Activated T-helper 1 cell treated with anti-CD3 and anti-CD28 coated beads, Interleukin-12 subunit alpha, Interleukin-12 subunit beta, Interleukin-2, Interleukin-4 antibody, amounts not matched to agents 30 ng/mL and 10 ng/mL and 1 ng/mL, durations not matched to agents 14 hours and 24 hours and 36 hours (primary cell): ENCODE measurements at places on chromosomes 16 and 17. TPM values are rescaled to one million over a fixed set of nuclear protein-coding genes. Genes with fewer than 3 reads are reported as not detected.

SAMD14 gene
- total RNA-seq = 1.6 and 3.6 TPM in 2 replicates

RPH3AL gene
- 2.3 and 3.2 TPM in 2 replicates for total RNA-seq

WFDC1 gene
- total RNA-seq = not detected in 2 replicates

ACBD4 gene
- 11.3 and 12.5 TPM in 2 replicates for total RNA-seq

NXPH3 gene
- not detected in 2 replicates for total RNA-seq

STX1B gene
- total RNA-seq = 0.34 and 0.49 TPM in 2 replicates

ASGR2 gene
- not detected in 2 replicates for total RNA-seq

MYH1 gene
- total RNA-seq = not detected in 2 replicates

MYLK3 gene
- total RNA-seq = 0.44 and 1.1 TPM in 2 replicates

ZNF385C gene
- total RNA-seq = 0.10 TPM in 1 of 2 replicates, not detected in the other

MARCHF10 gene
- not detected in 2 replicates for total RNA-seq

CMTM3 gene
- 93.1 and 94.1 TPM in 2 replicates for total RNA-seq

KRTAP9-4 gene
- not detected in 2 replicates for total RNA-seq

CSHL1 gene
- not detected in 2 replicates for total RNA-seq

ZKSCAN2 gene
- total RNA-seq = 6.1 and 6.4 TPM in 2 replicates

GRCh38 chr17:57626520-57627210 is 118.4 kb downstream of the CCDC182 start:
- DNase-seq = no peak

DNA sequence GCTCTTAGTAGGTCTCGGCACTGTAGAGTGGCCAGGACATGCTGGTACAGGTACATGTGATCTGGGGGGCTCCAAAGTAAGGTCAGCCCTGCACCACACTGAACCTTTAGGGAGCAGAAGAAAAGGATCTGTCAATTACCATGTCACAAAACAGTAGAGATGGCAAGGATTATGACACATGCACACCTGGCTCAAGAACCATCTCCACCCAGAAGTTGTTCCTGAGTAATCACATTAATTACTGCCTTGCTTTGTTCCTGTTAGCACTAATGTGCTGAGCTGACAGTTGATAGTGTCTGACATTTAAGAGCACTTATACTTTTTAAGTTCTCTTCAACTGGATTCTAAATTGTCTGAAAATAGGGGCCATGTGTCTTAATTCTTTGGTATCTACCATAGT is 9.5 kb downstream of the BLTP2 start:
- DNase-seq = no peak

GRCh38 chr16:47983999-47984580 is 171.7 kb downstream of the ABCC12 start:
- DNase-seq = no peak

DNA sequence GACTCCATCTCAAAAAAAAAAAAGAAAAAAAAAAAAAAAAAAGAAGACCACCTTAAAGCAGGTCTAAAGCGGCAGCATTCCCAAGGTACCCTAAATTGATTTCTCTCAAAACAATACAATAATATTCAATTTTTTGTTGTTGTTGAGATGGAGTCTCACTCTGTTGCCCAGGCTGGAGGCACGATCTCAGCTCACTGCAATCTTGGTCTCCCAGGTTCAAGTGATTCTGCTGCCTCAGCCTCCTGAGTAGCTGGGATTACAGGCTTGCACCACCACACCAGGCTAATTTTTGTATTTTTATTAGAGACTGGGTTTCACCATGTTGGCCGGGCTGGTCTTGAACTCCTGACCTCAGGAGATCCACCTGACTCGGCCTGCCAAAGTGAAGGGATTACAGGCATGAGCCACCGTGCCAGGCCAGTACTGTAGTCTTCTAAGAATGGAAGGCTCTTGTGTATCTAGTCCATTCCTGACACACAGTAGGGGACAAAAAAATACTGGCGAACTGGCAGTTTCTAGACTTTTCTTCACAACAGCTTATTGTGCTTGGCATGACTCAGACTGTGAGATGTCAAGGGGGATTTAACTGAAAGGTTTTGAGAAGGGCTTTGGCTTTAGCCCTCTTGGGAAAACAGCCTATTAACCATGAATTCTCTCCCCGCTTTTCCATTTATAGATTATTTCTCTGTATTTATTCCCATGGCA is 17.3 kb downstream of the CDR2 start:
- peak; percentile 17 for DNase-seq

DNA sequence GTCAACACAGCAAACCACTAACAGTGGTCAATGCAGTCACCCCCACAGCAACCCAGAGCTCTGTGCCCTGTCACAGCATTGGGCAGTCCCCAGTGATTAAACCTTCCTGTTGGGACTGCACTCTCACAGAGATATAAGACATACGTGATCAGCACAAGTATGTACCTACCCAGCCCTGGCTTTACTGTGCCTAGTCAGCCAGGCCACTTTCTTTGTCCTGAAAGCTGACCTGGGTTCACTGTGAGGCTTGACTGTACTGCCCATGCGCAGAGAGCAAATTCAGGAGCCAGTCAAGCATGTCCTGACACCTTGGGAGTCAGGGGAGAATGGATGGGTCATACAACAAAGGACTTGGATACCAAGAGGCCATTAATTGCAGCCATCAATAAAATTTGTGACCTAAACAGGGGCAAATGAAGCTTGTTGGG is 10.9 kb upstream of the TMEM170A start:
- no peak for DNase-seq

DNA sequence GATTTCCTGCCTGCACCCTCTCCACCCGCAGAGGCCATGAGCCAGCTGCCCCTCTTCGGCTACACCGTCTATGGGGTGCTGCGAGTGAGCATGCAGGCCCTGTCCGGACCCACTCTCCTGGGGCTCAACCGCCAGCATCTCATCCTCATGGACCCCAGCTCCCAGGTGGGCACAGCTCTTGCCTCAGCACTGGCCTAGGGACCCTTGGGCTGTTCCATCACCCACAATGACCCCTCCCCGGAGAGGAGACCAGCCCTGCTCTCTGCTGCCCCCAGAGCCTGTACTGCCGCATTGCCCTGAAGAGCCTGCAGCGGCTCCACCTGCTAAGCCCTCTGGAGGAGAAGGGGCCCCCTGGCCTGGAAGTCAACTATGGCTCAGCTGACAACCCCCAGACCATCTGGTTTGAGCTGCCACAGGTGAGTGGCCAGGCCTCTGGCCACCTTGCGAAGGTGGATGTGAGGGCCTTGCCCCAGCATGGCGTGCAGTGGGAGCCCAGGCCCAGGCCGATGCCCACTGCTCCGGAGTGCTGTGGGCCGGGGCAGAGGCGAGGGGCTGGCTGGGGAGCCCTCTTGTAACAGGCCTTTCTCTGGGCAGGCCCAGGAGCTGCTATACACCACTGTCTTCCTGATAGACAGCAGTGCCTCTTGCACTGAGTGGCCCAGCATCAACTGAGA is 7.3 kb upstream of the SMIM5 start:
- no peak for DNase-seq

DNA sequence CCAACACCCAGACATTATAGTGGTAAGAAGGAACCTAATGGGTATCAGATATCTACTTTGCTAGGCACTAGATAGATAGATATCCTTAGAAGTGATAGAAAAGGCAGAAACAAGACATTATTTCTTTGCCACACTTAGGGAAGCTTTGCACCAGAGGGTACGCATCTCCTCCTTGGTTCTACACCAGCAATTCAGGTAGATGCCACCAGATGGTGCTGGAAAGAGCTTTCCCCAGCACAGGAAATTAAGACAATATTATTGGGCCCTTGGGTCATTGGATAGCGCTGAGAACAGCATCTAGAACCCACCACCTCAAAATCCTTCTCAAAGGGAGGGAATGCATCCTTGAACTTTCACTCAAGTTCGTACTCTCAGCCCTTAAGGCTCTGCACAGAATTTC is 173.8 kb upstream of the CCL2 start:
- no peak for DNase-seq

GRCh38 chr17:13642188-13642587 is 40.5 kb upstream of the HS3ST3A1 start:
- no peak for DNase-seq

GRCh38 chr16:31441956-31442355 is 633 bp downstream of the ZNF843 start:
- DNase-seq = no peak

DNA sequence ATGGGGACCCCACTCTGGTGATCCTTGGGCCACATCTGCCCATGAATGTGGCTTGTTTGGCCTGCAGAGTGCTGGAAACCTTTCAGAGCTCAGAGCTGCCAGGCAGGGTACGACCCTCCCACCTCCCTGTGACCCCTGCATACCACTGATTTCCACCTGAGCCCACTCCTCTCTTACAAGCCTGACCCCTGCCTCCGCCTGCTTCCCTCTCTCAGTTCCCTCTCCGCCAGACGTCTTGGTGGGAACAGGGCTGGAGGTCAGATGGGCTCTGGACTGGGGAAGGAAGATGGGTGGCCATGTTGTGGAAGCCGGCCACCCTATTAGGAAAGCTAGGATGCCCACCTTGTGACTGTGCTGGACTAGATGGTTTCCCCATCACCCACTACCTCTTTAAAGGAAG is 185.1 kb downstream of the KATNIP start:
- no peak for DNase-seq

- no peak for DNase-seq
Observed at GRCh38 chr17:55451203-55451641, 29.6 kb upstream of the MMD start.

GRCh38 chr16:14003074-14003570 is 68.0 kb upstream of the MRTFB start:
- DNase-seq = no peak

DNA sequence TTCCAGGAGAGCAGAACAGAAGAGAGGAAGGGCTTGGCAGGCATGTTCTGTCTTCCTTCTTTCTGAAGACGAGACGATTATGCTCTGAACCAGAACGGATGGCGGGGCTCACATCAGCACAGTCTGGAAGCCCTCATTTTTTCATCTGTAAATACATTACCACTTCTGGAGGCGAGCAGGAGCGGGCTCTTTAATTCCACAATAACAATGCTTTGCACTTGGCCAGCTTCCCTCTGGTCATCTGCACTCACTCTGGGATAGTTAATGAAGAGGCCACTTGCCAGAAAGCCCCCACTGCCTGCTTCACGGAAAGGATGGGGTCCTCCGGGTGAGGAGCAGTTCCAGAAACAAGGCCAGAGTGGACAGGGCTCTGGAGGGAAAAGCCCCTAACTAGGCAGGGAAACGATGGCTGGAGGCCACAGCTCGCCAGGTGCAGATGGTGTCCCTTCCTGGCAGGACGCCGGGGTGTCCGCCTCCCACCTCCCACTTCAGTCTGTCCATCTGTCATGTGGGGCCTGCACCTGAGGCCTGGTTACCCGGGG is 13.1 kb upstream of the BCAR1 start:
- DNase-seq = no peak

- peak; percentile 60 for DNase-seq
Observed at GRCh38 chr17:48543107-48543853, 1.6 kb downstream of the HOXB2 start.

DNA sequence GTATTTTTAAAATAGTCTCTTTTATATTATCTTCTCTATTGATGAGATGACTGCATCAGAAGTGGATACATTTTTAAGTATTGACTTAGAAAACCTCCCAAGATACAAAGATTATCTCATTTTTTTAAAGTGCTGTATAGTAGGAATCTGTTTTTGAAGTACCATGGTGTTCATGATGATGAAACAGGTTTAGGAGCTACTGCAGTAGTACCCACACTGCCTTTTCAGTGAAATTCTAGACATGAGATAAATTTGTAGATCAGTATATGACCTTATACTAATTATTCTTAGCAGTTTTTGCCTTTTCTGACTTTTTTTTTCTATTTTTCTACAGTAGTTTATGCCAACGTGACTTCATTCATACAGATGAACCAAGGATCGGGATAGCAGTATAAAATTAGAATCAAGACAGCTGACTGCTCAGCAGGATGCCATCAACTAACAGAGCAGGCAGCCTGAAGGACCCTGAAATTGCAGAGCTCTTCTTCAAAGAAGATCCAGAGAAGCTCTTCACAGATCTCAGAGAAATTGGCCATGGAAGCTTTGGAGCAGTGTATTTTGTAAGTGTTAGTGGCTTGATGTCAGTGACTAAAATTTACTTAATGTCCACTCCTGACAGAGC is 61.1 kb downstream of the TAOK1 start:
- DNase-seq = no peak

- no peak for DNase-seq
Observed at GRCh38 chr17:68035131-68035522, 408 bp upstream of the KPNA2 start.

GRCh38 chr16:27242868-27243590 is 25.5 kb downstream of the NSMCE1 start:
- DNase-seq = no peak

- no peak for DNase-seq
Observed at GRCh38 chr16:24734382-24734781, 4.9 kb downstream of the TNRC6A start.

DNA sequence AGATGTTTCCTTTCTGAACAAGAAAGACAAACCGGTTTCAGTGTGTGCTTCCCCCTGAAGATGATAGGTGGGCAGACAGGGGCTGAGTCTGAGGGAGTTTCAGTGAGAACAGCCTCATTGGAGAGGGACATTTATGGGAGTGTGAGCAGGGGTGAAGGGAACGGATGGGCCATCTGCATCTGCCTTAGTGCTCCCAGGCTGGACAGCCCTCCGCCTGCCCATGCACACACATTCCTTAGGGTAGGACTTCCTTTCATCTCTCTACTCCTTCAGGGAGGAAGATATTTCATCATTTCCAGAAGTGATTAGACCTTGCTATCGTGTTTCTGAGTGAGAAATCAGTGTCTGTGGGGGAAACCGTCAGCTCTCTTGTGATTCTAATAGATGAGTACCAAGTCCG is 3.8 kb downstream of the SHISA6 start:
- DNase-seq = no peak

DNA sequence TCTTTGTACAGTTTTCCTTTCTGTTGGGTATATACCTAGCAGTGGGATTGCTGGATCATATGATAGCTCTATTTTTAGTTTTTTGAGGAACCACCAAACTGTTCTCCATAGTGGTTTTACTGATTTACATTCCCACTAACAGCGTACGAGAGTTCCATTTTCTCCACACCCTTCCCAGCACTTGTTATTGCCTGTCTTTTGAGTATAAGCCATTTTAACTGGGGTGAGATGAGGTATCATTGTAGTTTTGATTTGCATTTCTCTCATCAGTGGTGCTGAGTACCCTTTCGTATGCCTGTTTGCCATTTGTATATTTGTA is 887 bp upstream of the EVI2B start:
- DNase-seq = no peak

DNA sequence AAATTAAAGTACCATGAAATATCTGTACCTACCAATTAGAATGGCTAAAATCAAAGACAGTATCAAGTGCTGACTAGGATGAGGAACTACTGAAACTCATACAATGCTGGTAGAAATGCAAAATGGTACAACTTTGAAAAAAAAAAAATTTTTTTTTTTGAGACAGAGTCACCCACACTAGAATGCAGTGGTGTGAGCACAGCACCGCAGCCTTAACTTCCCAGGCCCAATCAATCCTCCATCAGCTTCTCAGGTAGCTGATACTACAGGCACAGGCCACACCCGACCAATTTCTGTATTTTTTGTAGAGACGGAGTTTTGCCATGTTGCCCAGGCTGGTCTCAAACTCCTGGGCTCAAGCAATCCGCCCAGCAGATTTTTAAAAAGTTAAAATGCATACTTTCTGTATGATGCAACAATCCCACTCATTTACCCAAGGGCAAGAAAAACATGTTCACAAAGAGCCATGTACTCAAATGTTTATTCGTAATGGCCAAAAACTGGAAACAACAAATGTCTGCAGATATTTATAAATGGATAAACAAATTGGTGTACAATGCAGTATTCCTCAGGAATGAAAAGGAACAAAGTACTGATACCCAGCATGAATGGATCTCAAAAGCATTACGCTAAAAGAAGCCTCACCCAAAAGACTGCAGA is 8.7 kb downstream of the SMURF2 start:
- DNase-seq = no peak

- no peak for DNase-seq
Observed at GRCh38 chr16:13154799-13155198, 253.4 kb downstream of the SHISA9 start.

- no peak for DNase-seq
Observed at GRCh38 chr16:56637814-56638750, at the start of gene MT1A. Gene MT1A (plus strand): TSS chr16:56638666. CDS start chr16:56638739, 73 bp downstream.
